Stimulated activated CD8-positive, alpha-beta memory T cell treated with anti-CD3 and anti-CD28 coated beads, Interleukin-7, amount 100 ng/mL, for 1 hour (primary cell): ENCODE measurements at places on chromosomes 1 and 21.
A peak's percentile ranks its signal among the peaks of the same experiment; 100 is the strongest.

DNA sequence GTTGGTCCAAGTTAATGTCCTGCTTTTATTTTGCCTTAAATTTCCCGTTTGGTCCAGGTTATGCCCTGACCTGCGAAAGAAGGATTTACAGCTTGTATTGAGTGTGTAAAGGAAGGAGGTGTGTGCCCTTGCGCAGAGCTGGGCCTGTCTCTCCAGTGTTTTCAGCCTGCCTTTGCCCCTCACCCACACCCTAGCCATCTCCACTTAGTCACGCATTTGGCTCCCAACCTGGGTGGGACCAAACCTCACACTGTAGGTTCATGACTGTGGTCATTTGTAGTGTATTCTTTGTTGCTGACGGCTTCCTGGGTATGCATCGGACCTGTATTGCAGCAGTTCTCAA lies 572 bp upstream of the SRSF10 start:
- no peak for DNase-seq

DNA sequence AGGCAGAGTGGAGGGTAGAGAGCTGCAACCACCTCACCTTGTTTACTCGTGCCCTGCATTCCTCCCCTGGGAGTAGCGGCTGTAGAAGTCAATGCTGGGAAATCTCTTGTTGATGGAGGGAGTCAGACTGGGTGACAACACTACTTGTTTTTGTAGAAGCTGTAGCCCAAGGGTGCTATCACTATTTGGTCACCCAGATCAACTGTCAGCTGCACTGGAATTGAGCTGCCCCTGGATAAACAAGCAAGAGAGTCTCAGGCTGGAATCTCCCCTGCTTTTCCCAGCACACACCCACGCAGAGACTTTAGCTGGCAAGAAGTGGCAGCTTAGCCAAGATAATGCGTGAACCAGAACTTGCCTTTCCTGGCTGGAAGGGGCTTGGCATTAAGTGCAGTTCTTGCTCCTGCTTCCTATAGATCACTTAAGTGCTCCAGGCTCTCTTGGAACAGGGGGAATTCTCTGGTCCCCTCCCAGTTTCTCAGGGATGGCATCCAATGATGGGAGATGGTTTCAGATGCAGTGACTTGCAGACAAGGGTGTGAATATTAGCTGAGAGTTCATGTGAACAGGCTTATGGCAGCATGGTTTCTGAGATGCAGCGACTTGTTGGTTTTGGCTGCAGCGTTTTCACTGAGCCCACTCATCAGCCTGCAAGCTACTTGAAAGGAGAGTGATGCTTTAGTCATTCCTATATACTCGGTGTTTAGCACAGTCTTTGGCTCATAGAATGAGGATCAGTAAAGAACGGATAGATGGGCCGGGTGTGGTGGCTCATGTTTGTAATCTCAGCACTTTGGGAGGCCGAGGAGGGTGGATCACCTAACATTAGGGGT lies 16.8 kb downstream of the ATP2B4 start:
- no peak for DNase-seq

GRCh38 chr1:200669314-200670241 lies at the start of gene DDX59:
DDX59 (minus strand) TSS chr1:200669907; CDS start chr1:200666740, 3,167 bp downstream.
- DNase-seq, result peak; percentile 76

DNA sequence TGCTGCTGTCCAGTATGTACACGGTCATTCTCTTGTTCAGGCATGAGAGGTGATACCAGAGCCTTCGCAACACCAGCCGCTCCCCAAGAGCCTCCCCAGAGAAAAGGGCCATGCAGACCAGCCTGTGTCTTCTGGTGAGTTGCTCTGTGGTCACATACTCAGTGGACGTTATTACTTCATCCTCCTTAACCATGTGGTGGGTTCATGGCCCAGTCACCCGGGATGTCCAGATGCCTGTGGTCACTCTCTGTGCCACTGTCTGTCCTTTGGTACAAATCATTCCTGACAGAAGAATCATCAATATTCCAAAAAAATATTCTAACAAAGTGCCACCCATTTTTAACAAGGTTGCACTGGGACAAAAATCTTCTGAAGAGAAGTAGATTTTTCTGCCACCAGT lies 8.8 kb upstream of the ZNF124 start:
- no peak for DNase-seq

DNA sequence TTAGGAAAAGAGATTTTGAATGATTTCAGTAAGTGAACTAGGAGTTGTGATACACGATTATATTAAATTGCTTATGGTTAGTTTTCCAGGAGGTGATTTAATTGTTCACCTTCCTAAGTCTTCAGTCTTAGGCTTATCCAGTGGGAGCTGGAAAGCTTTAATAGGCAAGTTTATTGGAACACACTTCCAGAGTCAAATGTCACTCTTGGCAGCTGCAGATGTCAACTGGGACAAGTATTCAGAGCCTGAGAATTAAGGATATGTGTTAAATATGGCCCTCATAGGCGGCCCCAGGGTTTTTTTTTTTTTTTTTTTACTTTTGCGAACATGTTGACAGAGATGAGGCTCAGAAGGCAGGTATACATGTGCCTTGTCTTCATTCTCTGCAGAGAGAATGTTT lies 29.2 kb downstream of the UCK2 start:
- DNase-seq, result no peak

DNA sequence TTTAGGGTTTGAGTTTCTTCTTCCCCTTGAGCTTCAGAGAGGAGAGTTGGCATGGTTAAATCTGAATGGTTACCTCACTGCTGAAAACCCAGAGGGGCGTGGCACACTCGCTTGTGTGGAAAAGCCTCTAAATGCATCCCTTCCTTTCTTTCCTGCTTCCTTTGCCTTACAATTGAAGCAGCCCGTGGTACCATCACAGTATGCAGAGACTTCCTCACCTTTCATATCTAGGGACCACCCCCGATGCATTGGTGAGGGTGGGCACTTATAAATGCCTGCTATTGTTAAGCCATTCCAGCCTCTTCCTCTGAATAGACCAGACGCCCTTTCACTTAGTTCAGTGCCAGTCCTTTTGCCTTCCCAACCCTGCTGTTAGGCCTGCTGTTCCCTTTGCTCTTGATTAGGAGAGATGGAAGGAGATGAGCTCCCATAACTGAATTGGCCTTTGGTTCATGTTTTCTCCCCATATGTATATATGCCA lies 21.9 kb upstream of the LAX1 start:
- DNase-seq, result no peak

DNA sequence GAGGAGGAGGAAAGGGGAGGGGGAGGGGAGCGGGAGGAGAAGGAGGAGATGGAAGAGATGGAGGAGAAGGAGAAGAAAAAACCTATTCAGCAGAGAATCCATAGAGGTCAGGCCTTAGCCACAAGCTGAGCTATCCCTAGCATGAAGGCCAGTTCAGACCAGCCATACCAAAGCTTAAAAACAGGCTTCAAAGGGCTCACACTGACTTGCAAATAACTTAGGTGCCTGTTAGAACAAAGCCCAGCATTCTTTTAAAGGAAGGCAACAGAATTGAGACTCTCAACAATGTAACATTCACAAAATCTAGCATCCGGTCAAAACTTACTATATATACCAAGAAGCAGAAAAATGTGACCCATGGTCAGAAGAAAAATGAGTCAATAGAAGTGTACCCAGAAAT lies 43.6 kb upstream of the IFFO2 start:
- no peak for DNase-seq

- no peak for DNase-seq
Observed at GRCh38 chr1:95118710-95119109, 1.6 kb downstream of the TLCD4 start.

GRCh38 chr1:226403201-226404034 lies 4.5 kb downstream of the PARP1 start:
- DNase-seq, result no peak

DNA sequence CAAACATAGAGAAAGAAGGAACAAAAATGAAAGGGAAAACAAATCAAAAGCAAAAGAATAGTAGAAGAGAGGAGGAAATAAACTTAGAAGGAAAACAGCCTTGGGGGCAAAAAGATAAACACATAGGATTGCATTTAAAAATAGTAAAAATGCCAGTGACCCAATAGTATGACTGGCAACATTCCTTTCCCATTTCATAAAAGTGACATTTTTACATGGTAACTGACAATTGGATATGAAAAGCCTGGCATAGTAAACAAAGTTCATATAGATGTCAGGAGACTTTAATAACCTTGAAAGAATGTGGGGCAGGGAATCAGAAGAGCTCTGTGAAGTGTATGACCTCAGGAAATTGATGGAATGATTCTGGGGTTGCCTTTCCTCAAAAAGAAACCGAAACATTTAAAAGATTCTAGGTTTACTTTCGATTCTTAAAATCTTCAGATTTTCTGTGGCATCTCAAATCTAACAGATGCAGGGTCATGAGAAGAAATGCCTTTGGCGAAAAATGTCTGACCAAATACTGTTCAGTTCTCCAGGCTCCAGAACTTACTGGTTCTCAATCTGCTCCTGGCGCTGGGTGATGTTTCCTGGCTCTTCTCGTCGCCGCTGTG lies 33.7 kb downstream of the SPTA1 start:
- no peak for DNase-seq

DNA sequence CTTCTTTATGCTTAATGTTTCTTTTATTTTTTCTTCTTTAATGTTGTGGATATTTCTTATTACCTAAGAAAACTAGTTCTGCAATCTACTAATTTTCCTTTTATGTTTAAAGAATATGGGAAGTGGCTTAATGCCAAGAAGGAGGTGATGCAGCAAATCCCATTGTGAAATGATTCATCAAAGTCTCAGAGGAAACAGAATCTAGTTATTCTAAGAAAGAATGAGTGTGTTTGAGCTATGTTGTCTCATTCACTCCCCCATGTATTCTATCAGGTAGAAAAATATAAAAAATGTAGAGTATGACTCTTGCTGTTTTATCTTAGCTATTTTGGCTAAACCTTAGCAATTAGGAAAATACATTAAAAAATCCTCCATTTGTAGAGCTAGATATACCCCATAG lies 659.9 kb upstream of the RGS18 start:
- no peak for DNase-seq

DNA sequence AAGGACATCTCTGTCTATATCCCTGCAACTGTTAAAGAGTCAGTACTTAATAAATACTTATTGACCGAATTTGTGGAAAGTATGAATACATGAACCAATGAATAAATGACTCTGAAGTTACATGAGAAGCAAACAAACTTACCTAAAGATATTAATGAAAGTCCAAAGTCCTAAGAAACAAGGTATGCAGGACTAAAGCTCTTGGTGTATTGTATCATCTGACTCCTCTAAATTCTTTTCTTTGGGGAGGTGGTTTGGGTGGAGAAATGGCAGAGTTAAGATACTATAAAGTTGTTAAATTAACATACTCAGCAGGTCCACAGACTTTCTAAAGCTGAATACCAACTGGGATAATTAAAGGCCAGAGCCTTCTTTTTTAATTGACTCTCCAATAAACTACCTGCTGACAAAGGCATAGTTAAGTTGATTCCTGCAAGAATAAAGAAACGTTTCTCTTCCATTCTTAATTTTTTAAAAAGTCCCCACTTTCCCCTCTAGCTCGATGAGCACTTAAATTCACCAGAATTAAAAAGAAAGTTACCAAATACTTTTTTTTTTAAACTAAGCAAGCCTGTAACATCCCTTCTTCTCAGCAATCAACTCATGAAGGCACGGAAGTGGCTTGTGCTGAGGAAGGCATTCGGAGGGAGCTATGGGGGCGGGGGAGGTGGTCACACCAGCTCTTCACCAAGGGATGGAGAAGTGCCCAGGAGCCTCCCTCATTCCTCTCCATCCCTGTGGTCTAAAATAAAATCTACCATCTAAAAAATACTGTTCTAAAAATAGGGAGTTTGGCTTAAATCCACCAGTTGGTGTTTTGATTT lies 61.1 kb downstream of the GADD45A start:
- DNase-seq, result no peak

DNA sequence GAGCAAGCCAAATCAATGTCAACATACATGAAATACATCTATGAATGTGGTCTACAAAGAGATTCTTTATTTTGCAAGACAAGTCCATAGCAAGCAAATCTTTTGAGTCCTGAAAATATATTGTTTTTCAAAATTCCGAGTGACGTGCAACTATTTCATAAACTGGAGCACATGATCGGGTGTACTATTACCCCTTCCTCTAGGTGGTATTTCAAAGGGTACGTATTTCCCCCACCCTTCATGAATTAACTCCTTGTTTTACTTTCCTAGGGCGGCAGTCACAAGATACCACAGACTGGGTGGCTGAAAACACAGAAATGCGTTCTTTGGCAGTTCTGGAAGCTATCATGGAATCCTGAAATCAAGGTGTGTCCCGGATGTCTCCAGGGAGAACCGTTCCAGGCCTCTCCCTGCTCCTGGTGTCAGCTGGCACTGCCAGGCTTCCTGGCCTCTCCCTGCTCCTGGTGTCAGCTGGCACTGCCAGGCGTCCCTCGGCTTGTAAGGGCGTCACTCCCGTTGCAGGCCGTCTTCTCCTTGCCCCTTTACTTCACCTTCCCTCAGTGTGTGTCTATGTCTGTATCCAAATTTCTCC lies 55.3 kb downstream of the RIPK4 start:
- DNase-seq, result no peak

- DNase-seq, result no peak
Observed at GRCh38 chr1:169468982-169469381, 16.8 kb downstream of the SLC19A2 start.

DNA sequence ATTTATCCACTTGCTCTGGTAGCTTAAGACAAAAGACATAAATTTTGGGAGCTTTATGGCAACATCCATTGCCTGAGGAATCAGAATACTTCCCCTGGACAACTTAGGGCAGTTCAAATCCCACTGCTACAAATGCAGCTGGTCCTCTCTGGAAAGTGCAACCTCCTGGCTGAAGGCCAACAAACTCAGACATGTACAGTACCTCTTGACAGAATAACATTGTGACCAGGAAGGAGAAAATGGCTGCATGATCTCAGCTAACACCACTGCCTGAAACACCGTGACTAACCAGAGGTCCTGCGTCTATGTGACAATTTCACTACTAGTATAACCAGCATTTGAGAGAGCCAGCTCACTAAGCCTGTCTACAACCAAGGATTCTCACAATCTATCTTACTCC lies 218.9 kb downstream of the CRB1 start:
- no peak for DNase-seq

DNA sequence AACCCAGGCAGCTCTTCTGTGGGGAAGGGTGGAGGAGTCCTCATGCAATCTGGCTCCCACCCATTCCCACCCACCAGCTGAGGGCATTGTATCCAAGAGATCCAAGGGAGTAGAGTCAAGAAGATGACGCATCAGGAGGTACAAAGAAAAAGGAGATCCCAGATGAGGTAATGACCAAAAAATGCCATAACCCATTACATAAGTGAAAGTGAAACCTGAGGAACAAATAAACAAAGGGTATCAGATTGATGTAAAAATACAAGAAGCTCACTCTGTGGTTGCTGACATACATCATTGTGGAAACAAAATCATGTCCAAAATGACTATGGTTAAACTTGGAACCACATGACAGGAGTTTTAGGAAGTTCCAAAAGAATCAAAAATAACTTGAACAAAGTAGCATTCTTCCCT lies 42.5 kb downstream of the CCN1 start:
- DNase-seq, result no peak

DNA sequence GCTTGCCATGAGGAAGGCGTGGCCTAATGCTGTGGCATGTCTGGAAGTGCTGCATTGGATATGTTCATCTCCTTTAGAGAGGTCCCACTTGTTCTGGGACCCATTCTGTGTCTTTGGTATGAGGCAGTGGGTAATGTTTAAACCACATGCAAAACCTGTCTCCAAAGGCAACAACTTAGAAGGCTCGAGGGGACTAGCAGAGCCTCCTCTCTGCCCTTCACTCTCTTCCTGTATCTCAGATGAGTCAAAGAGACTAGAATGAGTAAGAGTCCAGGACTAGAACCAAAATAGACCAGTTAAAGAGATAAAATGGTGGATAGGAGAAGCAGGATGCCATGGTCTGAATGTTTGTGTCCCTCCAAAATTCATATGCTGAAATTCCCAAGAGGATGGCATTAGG lies 220.8 kb upstream of the KIAA0040 start:
- no peak for DNase-seq
